ENCODE measurements at places on chromosomes 5 and 9. TPM values are rescaled to one million over a fixed set of nuclear protein-coding genes. Genes with fewer than 3 reads are reported as not detected.

DNA sequence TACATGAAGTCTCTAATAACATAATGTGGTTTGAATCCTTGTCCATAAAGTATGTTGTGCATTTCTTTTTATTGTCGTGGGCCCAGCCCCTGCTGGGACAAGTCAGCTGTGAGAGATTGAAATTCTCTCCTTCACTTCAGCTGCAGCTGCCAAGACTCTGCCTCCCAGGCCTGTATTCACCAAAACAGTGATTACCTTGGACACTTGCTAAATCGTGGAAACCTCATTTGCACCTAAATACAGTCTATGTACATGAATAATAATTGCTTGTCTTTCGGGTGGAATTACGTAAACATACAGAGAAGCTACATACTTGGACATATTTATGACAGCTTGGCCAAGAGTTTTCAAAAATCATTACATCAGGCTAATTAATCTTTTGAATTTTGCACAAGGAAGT, 898.5 kb upstream of the SEMA6A start:
- no peak for DNase-seq

DNA sequence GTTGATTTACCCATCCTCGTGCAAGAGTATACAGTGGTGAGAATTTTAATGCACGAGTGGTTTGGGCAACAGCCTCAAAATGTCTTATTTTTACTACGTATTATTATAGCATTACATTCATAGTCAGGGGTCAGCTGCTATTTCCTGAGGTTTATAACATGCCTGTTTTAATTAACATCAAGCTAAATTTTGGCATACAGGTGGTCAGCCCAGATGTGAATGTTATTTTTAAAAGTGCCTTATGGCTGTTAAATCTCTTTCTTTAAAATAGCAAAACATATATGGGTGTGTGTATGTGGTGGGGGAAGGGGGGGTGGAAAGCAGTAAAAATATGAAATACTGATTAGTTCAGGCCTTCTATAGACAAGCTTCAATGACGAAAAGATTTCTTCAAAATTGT, 424.5 kb upstream of the CLINT1 start:
- no peak for DNase-seq

DNA sequence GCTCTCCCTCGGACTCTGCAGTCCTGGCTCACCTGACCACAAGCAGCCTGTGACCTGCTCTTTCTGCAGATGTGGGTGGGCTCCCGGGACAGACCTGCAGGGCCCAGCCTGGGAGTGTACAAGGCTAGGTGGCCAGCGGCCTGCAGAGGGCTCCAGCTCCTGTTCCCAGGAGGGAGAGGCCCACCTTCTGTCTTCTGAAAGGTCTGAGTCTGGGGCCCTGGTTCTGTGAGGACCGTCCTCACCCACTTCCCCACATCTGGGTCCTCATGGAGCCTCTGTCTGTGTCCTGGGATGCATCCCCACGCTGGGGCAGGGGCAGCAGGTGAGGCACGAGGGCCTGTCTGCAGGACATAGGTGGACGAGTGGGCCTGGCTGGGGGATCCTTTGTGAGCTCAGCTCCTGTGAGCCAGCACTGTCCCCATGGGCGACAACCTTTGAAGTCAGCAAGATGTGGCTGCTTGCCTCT, 43.7 kb downstream of the PHF2 start:
- DNase-seq: no peak

The TAF11L10 gene
- polyA plus RNA-seq: not detected

- DNase-seq: no peak
Observed at GRCh38 chr9:131976157-131977108, 103.2 kb downstream of the MED27 start.

DNA sequence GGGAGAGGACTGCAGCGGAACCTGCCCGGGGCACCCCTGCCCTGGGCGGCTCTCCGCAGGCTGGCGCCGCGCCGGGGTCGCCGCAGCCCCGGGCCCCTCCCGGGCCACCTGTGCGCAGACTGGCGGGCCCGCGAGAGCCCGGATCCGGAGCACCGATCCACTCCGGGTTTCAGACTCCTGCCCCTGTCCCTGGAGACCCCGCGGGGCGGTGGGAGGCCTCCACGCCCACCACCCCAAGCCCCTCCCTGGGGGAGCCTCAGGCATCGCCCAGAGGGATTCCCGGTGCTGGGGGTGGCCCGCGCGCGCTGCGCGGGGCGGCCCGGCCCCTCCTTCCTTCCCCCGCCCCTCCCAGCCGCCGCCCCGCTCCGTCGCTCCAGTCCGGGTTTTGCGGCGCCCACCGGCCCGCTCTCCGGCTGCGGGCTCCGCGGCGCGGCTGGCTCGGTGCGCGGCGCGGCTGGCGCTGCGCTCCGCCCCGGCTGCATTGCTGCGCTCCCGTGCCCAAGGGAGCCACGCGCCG, at the start of gene UNC5A:
TSS of gene UNC5A (plus strand) at position 479 of the 517 bp plus-strand sequence. CDS start 192 bp downstream, outside the sequence.
- no peak for DNase-seq

The MED22 gene
- 32.8 TPM for polyA plus RNA-seq

GRCh38 chr9:130565792-130566191, 13.6 kb upstream of the FUBP3 start:
- DNase-seq: no peak

The LHX3 gene
- polyA plus RNA-seq: not detected

- DNase-seq: no peak
Observed at GRCh38 chr9:5896863-5897262, 6.2 kb downstream of the MLANA start.

- no peak for DNase-seq
Observed at GRCh38 chr9:27595733-27596132, 22.5 kb upstream of the C9orf72 start.

DNA sequence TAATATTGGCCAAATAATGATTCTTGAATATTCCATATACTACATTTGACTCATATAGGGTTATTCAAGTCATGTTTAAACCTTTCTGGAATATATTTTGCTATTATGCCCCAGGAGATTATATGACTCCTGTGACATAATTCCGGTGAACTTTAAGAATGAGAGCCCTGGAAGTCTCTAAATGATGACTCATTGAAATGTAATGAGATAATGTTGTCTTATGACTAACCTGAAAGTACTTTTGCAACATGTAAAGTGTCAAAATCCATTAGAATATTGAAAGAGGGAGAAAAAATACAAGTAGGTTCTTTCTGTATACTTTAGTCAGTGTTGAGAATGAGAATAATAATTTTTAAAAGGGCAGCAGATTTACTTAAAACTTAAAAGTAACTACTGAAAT, 830.4 kb downstream of the MAT2B start:
- no peak for DNase-seq

DNA sequence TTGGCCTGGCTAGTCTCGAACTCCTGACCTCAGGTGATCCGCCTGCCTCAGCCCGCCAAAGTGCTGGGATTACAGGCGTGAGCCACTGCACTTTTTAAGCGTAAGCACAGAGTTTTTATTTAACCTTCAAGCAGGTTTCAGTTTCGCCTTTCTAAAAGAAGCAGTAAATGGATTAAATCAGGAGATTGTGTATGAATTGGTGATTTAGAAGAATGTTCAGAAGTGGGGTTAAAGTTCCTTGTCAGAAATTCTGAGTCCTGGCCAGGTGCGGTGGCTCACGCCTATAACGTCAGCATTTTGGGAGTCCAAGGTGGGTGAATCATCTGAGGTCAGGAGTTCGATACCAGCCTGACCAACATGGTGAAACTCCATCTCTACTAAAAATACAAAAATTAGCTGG, 12.2 kb downstream of the HSPA4 start:
- DNase-seq: no peak

The SET gene
- polyA plus RNA-seq: 729 TPM

DNA sequence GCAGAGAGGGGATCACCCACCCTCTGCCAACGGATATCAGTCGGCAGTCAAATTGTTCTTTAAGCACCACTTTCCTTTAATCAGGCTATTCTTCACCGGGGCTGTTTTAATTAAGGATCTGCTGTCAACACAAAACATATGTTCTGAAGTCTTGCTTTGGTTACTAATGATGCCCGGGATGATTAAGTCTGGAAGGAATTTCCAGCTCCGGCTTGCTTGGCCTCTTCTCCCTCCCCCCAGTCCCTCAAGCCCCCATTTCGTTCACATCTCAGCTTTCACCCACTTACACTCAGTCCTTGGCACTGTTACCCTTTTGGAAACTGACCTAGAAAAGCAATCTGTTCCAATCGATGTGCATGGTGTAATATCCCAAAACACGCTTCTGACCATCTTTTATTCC, 74.7 kb downstream of the MSX2 start:
- no peak for DNase-seq

The IGIP gene
- polyA plus RNA-seq: 7.6 TPM

- no peak for DNase-seq
Observed at GRCh38 chr9:78109075-78109474, 77.5 kb upstream of the GNAQ start.

GRCh38 chr9:90890146-90890810, 88.7 kb downstream of the SYK start:
- DNase-seq: no peak

The GABRA1 gene
- polyA plus RNA-seq: not detected
